ENCODE measurements at places on chromosomes 1 and 21.
A peak's percentile ranks its signal among the peaks of the same experiment; 100 is the strongest.

DNA sequence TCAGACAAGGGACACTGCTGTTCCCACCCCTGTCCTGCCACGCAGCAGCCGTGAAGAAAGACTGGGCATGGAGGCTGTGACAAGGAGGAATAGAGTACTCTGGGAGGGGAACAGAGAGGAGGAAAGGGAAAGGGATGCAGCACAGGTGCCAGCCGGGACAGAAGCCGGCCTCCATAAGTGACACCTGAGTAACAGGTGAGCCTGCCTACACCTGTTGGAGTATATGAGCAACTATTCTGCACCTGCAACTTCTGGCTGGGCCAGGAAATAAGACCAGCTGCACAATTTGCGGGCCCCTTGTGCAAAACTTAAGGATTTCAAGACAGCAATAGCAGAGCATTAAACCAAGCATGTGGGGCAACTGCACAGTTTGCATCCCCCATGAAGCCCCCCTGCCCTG lies 72.5 kb upstream of the GOLT1A start:
- no peak for DNase-seq

DNA sequence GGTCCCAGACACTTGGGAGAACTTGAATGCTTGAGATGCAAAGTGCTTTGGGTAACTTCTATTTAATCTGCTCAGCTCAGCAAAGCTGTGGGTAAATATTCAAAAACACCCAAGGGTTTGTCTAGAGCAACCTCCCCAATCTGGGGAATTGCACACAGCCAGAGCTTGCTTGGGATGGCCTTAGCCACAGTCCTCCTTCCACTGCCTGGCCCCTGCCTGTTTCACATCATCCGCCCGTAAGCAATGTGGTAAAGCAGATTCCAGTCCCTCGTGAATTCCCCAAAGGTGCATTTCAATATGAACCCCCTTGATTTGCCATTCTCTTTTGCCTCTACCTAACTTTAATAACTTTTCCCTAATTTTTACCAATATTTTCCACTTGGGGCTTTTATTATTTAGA lies 418.1 kb downstream of the DISC1 start:
- no peak for DNase-seq

GRCh38 chr1:33815061-33815460 lies 48.8 kb upstream of the HMGB4 start:
- DNase-seq, result no peak

DNA sequence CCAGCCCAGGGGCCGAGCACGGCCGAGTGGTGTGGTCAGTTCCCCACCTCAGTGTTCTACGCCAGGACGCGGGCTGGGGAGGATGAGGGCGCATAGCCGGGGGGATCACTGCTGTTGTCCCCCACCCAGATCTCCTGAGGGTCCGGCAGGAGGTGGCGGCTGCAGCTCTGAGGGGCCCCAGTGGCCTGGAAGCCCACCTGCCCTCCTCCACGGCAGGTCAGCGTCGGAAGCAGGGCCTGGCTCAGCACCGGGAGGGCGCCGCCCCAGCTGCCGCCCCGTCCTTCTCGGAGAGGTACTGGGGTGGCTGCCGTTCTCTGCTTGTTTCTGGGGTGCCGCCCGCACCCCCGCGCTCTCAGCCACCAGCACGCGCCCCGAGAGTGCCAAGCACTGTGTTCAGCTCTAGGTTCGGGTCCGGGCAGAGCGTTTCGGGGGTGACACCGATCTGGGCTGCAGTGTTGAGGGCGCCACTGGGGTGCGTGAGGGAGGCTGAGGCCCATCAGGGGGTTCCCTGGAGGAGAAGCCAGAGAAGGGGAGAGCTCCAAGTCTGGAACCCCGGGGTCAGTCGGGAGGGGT lies 17.4 kb downstream of the SAMD11 start:
- no peak for DNase-seq

- no peak for DNase-seq
Measured at GRCh38 chr1:116694524-116694923, 27.0 kb upstream of the IGSF3 start.

GRCh38 chr1:24415910-24416665 lies 486 bp downstream of the NIPAL3 start:
- no peak for DNase-seq

GRCh38 chr1:69911301-69911801 lies 294.0 kb downstream of the LRRC40 start:
- peak; percentile 66 for DNase-seq

DNA sequence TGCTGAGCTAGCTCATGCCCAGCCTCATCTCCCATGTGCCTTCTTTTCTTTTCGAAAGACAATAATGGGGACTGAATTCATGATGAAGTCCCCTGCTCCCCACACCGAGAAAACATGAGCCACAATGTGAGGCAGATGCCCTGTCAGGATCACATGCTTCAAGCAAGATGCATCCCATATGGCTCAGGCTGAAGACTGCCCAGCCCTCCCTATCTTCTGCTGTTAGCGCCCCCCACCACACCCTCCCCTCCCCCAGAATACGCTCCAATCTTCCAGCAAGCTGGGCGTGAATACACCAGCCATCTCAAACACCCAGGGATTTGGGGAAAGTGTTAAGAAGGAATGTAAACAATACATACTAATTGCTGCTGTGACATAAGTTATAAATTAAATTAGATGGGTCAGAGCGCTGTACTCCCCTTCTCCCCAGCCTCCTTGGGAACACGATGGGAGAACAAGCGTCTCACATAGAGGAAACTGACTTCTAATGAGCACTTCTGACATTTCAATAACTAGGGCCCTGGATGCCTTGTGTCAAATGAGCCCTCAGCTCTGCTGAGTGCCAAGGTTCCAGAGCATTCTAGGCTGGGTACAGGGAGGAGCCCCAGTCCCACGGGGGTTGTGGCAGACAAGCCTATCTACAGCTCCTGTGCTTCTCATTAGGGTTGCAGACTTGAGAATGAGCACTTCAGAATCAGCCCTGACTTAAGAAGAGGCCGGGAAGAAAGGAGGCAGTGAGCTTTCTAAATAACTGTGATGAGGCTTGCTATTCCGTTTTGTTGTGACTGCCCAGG lies 55.6 kb downstream of the TNR start:
- no peak for DNase-seq

DNA sequence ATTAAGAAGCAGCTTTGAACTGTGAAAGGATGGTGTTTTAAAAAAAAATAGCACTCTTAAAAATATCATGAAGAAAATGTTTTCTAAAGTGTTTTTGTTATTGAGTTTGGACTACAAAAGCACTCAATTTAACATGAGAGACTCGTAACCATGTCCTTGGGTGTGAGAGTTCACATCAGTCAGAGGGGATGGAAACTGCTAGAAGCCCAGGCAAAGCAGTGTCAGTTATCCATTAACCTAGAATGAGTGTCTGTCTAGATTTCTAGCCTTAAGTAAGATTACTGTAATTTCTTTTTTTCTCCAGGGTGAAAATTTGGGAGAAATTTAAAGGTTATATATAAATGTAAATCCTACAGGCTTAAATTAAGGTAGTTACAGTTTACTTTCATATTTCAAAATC lies 31.7 kb downstream of the SLC5A9 start:
- no peak for DNase-seq

DNA sequence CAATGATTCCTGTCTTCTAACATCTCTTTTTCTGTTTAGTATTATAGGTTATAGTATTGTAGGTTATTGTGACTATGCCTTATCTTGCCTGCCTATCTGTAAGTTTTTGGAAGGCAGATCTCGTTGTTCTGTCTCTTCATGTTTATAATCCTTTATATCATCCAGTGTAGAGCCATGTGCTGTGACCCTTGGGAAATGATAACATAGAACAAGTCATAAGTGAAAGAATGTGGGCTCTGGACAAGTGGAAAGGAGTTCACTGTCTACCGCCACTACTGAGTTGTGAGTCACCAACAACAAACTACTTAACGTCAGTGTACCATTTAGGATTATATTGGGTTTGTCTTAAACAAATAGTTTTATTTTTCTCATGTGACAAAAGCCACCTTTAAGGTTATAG lies 139.3 kb downstream of the LYPLAL1 start:
- no peak for DNase-seq

DNA sequence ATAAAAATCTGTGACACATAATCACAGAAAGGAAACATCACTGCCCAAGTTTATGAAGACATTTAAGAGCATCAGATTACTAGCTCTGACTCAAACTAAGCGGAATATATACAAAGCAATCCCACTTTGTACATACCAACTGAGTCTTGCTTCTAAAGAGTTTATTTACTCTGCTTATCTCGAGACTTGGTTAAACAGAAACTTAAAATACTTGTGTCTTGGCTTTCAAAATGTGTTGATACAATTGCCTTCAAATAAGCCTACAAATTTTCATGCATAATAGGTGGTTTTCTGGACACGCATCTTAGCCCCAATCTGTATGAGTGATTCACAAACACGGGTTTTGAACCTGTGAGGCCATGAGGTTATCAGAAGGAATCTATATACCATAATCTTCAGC lies 21.0 kb downstream of the CD160 start:
- no peak for DNase-seq

All from inflammatory macrophage treated with lipopolysaccharide for 4 hours (primary cell).